ENCODE measurements at places on chromosomes 6 and 20. TPM values are rescaled to one million over a fixed set of nuclear protein-coding genes. Genes with fewer than 3 reads are reported as not detected.

SLC22A2 gene
- not detected for total RNA-seq

CST7 gene
- 3.3 TPM for total RNA-seq

FRMD1 gene
- total RNA-seq = 35.4 TPM

CFB gene
- 59.7 TPM for total RNA-seq

GABRR2 gene
- total RNA-seq = 1.2 TPM

EMILIN3 gene
- 1.1 TPM for total RNA-seq

TRIM40 gene
- total RNA-seq = 11.6 TPM

VGLL2 gene
- not detected for total RNA-seq

DLK2 gene
- not detected for total RNA-seq

CCNC gene
- 104 TPM for total RNA-seq

DNA sequence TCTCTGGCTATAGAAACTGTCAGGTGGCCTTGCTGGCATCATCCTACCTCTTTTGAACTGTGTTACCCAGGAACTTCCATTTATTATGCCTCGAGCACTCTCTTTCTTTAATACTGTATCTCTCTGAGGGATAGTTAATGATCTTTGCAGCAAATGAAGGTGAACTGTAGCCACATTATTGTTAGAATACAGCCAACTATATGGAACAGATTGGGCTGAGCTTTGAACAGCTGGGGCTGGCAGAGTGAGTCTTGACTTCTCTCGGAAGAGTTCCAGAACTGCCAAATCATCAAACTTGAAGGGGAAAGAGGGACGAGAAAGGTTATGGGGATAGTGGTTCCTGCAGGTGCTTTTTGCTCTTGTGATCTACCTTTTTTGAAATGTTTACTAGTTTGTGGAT lies 237.7 kb downstream of the PRL start:
- DNase-seq = no peak

GRCh38 chr6:39608652-39609345 lies 116.4 kb downstream of the KIF6 start:
- no peak for DNase-seq

DNA sequence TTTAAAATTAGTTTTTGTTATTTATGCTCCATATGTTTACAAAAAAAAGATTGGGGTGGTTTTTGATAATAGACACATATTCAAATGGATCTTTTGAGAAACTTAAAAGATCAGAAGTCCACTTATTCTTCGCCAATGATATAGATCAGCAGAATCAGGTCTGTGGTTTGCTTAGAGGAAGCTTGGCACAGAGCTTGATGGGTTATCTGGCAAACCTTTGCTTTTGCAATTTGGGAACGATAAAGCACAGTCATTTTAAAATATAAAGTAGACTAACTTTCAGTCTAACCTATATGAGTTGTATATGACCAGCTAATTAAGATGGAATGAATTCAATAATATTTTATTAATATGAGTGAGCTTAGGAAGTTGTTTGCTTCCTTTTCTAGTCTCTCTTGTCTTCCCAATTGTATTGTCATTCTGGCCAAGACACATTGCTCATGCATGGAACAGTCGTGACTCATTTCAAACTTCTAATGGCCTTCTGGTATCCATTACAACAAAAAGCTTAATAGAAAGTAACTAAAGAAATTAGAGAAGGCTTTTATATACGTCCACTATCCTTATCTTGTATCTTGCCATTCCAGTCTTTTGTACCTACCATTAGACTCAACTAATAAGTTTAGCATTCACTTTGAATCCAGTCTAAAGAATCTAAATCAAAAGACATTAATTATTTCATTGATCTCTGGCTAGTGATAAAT lies 118.7 kb downstream of the TBX18 start:
- DNase-seq = no peak

- no peak for DNase-seq
Measured at GRCh38 chr6:168735268-168735949, 294.4 kb downstream of the SMOC2 start.

DNA sequence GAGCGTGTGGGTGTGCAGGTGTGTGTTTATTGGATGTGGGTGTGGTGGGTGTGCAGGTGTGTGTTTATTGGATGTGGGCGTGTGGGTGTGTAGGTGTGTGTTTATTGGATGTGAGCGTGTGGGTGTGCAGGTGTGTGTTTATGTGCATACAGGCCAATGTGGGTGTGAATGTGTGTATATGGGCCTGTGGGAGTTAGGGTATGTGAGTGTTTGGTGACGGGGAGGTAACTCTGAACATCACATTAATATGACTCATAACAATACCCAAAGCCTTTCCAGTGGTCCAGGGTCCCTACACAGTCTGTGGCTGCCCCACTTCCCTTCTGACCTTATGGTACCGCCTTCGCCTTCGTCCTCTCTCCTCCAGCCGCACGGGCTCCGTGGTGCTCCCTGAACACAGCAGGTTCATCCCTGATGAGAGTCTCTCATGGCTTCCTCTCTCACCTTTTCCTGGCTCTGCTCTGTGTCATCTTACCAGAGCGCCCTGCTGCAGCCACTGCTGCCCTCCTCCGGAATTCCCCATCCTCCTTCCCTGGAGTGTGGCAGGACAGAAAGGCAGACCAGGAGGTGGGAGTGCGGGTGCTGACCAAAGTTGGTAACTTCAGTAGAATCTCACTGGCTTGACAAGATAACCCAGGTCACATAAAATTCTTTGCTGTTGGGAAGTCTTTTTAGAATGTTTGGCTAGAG lies 80.0 kb downstream of the SLC2A10 start:
- no peak for DNase-seq

- DNase-seq = no peak
Measured at GRCh38 chr6:154502553-154502952, 7.9 kb downstream of the CNKSR3 start.

- DNase-seq = peak; percentile 47
Measured at GRCh38 chr6:18179770-18180356, 24.6 kb downstream of the KDM1B start.

GRCh38 chr6:16206595-16207037 lies 31.8 kb upstream of the GMPR start:
- DNase-seq = peak; percentile 64

DNA sequence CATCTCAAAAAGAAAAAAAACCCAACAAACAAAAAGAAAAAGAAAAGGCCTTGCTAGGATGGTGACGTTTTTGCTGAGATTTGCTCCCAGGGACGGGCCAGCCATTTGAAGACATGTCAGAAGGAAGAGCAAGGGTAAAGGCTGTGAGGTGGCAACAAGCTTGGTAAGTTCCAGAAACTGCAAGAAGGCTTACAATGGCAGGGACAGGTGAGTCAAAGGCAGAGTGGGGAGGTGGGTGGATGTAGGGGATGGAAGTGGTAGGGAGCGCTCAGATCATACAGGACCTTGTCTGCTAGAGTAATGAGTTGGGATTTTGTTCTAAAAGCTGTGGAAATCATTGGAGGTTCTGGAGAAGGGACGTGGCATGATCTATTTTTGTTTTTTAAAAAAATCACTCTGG lies 4.3 kb downstream of the KIF3B start:
- no peak for DNase-seq

DNA sequence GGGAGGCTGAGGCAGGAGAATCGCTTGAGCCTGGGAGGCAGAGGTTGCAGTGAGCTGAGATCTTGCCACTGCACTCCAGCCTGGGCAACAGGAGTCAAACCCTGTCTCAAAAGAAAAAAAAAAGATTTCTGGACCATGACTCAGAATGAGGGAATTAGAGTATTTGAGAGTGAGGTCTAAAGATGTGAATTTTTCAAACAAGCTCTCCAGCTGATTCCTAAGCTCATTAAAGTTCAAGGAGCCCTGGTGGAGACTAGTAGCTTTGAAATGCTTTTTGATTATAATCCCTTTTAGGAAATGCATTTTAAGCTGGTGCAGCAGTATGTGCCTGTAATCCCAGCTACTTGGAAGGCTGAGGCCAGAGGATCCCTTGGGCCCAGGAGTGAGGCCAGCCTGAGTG lies 21.8 kb upstream of the SRF start:
- no peak for DNase-seq

- no peak for DNase-seq
Measured at GRCh38 chr20:2672446-2672845, 8.4 kb upstream of the IDH3B start.

- DNase-seq = no peak
Measured at GRCh38 chr6:144823131-144823530, 538.0 kb downstream of the UTRN start.

- no peak for DNase-seq
Measured at GRCh38 chr20:23530937-23531567, 37.2 kb downstream of the CST9L start.

- DNase-seq = no peak
Measured at GRCh38 chr6:11526156-11526505, 11.4 kb upstream of the TMEM170B start.

GRCh38 chr20:17327185-17328148 lies 100.6 kb downstream of the PCSK2 start:
- no peak for DNase-seq

DNA sequence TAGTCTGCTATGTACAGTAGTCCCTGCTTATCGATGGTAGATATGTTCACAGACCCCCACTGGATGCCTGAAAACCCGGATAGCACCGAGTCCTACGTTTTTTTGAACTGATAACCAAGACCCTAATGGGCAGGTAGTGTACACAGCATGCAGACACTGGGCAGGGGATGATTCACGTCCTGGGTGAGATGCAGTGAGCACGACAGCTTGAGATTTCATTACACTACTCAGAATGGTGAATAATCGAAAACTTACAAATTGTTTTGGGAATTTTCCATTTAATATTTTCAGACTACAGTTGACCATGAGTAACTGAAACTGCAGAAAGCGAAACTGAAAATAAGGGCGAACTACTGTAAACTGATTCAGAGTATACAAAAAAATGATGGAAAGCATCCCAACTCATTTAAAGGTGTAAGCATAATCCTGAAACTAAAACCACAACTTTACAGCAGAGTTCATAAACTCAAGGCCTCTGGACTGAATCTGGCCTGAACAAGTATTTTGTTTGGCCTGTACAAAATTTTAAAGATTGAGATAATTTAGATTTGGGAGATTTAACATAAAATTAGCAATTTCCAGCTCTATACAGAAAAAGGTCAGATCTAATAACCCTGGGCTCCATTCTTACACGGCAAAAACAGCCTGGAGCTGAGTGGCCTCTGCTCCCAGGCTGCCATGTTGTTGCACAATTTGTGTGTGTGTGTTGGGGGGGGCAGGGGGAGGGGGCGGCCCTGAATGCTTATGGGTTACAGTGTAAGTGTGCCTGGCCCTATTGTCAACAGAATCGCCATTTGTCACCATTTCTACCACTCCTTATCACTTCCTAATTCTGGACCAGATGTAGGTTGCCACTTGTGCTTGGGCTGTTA lies 34.9 kb downstream of the RNF24 start:
- no peak for DNase-seq

DNA sequence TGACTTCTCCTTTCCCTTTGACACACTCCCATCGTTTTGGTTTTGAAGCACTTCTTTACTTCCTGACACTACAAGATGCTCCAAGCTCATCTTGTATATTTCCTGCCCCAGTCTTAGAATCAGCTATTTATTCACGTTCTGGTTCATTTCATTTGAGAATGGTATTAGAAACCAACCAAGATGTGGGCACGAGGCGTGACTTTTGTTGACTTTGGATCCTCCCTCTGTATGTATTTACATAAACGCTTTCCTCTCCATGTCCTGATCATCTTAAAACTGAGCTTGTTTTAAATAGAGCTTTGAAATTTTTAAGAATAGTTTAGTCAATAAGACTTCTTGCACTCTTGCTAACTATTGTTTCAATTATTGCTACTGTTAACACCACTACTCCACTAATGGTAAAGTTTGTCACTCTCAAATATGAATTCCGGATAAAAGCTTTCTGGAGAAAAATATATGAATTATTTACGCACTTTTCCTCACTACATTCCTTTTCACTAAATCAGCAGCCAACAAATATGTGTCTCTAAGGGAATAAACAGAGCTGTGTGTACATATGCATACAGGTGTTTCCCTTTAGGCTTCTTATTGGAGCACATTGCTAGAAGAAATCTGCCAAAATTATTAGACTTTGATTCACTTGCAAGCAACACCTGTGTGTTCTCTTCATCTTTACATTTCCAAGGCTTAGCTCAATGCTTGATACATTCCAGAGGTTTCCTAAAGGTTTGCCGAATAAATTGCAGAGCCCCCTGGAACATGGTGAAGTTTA lies 77.3 kb upstream of the TMEM244 start:
- no peak for DNase-seq

DNA sequence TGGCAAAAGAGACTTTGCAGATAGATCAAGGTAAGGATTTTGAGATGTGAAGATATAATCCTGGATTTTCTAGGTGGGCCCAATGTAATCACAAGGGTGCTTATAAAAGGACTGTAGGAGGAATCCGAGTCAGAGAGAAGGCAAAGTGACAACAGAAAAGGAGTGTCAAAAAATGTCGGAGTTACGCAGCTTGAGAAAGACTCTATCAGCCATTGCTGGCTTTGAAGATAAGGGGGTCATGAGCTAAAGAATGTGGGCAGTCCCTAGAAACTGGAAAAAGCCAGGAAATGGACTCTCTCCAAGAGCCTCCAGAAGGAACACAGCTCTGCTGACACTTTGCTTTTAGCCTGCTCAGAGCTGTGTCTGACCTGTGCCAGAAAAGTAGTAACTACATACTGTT lies 8.7 kb upstream of the RWDD1 start:
- no peak for DNase-seq

GRCh38 chr6:6657085-6657819 lies 68.7 kb downstream of the LY86 start:
- no peak for DNase-seq

DNA sequence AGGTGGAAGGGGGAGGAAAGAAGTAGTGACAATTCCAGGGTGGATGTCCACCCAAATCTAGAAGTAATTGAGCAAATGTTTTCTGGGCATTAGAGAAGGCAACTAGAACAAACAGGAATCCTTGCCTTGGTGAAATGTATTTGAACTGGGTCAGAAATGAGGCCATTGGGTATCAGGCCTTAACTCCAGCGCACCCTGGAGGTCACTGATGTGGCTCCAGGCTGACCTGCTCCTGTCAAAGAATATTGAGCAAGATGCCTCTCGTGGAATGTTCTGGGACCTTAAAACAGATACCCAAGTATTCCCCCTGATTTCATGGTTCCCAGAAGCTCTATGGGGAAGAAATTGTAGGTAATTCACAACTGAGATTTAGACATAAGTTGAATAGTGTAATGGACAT lies 6.9 kb downstream of the HLA-DPB1 start:
- DNase-seq = peak; percentile 35

GRCh38 chr6:137811121-137811915 lies 55.7 kb upstream of the TNFAIP3 start:
- DNase-seq = peak; percentile 82

DNA sequence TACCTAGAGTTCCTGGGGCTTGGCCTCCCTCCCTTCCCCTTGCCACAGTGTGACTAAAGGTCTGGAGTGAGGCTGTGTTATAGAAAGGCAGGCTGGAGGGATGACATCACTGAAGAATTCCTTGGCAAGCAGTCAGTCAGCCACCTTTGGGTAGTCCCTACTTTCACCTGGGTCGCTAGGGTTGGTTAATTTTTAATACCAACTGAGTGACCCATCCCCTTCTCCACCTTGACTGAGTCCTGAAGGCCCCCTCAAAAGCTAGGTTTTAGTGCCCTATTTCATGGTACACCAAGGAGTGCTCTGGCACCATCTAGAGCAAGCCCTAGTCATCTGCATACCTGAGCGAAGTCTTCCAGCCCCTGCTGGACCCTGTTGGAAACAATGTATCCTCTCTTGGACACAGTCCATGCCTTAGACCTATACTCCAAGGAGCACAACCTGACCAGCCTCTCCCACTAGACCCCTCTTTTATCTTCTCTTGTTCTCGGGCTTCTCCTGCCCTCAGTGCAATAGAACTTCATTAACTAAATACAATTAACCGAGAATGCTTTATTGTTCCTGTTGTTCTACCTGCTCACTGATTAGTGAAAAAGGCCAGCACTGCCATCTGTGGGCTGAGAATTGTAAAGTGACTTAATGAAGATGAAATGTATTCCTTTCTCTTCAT lies 44.6 kb downstream of the RIN2 start:
- no peak for DNase-seq
